ENCODE measurements at places on chromosomes 7 and 10.

GRCh38 chr10:110721406-110722038 is 77.4 kb downstream of the RBM20 start:
- no peak for DNase-seq

GRCh38 chr7:101678658-101679057 is 49.6 kb upstream of the MYL10 start:
- DNase-seq, result no peak

DNA sequence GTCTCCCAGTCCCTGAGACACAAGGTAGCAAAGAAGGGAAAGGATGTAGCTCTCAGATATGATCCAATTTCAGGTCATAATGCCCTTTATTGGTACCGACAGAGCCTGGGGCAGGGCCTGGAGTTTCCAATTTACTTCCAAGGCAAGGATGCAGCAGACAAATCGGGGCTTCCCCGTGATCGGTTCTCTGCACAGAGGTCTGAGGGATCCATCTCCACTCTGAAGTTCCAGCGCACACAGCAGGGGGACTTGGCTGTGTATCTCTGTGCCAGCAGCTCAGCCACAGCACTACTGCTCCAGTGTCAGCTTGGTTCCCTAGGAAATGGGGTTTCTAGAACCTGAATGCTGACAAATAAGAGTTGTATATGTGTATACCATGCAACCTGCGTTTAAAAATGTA is 74.6 kb upstream of the PRSS58 start:
- no peak for DNase-seq

- peak; percentile 23 for DNase-seq
Observed at GRCh38 chr10:69464801-69465401, 13.6 kb downstream of the TSPAN15 start.

DNA sequence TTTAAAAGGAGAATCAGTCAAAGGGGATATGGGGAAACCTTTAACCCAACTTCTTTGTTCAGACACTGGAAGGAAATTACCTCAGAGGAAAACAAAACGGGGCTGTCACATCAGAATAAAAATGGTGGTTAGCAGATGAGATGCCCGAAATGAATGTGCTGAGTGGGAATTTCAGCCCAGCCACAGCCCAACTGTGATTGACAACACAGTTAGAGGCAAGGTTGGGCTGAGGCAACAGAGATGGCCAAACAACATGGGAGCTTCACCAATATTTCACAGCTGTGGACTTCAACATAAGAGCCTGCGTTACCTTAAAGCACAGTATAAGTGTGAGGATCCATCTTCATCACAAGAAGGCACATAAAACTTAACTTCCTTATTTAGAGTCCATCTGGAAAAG is 133.5 kb upstream of the PTPRZ1 start:
- DNase-seq, result no peak

Measured in activated naive CD4-positive, alpha-beta T cell treated with anti-CD3 and anti-CD28 coated beads, Interleukin-2, amount 10 ng/mL, durations not matched to agents 7 days and 5 days (primary cell).